IMR-90 (cell line): ENCODE measurements at places on chromosomes 5 and 9.

DNA sequence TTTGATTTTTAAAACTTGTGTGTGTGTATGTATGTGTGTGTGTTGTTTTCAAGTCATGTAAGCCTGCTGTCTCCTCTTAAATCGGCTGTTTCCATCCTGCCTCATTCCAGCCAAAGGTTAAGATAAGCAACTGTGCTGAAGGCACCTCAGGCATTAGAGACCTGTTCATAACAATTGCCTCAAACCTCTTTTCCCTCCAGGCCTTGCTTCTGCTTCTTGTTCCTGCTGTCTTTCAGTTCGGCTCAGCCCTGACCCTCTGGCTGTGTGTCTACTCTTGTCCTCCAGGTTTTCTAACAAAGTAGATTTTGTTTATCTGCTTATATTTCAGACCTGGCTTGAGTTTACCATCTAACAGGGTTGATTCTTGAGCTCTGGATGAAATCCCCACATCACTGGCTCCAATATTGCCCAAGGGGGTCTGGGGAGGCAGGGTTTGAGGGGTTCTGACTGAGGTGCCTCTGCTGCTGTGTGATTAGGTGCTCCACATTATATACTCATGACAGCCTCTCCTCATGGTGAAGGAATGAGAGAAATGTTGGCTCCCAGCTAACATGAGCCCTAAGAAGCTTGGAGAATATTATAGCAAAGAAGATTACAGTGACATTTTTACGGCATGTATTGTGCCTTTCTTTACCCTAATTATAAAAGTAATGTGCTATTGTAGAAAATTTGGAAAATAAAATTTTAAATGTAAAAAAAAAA, 229.7 kb upstream of the PIK3R1 start:
- DNase-seq = peak; percentile 11

- peak; percentile 97 for DNase-seq
These were observed 60.1 kb downstream of the FAM174A start for GRCh38 chr5:100595152-100595811.

DNA sequence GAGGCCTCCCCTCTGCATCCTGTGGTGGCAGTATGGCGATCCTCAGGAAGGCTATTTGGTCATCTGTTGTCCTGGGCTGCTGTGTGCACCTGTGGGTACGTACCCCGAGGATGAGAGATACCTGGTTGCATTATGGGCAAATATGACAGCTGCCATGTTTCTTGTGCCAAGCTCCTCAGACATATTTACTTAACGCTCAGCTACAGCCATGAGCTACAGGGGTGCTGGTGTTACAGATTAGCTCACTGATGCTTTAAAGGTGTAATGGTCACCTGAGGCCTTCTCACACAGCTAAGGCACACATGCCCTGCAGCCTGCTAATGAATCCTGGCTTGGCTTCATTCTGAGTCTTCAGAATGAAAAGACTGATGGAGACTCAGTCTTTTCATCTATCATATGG, 12.0 kb downstream of the NDST1 start:
- DNase-seq = no peak

DNA sequence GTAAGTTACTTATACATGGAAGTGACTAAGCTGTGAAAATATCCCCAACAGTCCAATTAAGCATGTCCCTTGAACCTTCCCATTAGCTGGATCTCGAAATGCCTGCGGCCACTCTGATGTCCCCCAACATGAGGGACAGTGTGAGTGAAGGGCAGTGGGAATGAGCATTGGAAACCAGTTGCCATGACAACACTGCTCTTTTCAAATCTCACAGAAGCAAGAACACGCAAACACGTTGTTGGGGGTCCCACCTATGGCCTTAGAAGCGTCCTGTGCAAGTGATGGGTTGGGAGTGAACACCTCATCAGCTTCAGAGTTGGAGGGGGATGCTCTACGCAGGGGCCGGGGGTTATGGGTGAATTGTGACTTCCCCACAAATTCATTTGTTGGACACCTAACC, 205.9 kb downstream of the NXNL2 start:
- no peak for DNase-seq

- DNase-seq = no peak
These were observed 24.7 kb downstream of the ZDHHC11B start for GRCh38 chr5:759781-760362.

DNA sequence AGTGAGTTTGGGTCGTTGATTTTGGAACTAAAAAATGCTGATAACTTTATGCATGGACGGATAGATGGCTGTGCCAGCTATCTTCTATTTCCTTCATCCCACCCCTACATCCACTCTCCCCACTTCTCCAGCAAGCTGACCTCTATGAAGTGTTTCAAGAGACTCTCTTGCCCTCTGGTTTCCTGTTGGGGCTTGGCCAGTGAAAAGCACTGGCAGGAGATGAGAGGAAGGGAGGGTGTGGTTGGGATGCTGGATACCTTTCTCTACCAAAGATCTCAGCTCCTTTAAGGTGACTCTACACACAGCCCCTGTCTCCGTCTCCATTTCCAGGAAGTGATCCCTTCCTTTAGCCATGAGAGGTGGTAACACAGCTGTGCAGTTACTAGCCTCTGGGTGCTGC, 30.0 kb upstream of the JMY start:
- DNase-seq = no peak

- peak; percentile 29 for DNase-seq
These were observed 62.6 kb downstream of the PSMB7 start for GRCh38 chr9:124352616-124353015.

DNA sequence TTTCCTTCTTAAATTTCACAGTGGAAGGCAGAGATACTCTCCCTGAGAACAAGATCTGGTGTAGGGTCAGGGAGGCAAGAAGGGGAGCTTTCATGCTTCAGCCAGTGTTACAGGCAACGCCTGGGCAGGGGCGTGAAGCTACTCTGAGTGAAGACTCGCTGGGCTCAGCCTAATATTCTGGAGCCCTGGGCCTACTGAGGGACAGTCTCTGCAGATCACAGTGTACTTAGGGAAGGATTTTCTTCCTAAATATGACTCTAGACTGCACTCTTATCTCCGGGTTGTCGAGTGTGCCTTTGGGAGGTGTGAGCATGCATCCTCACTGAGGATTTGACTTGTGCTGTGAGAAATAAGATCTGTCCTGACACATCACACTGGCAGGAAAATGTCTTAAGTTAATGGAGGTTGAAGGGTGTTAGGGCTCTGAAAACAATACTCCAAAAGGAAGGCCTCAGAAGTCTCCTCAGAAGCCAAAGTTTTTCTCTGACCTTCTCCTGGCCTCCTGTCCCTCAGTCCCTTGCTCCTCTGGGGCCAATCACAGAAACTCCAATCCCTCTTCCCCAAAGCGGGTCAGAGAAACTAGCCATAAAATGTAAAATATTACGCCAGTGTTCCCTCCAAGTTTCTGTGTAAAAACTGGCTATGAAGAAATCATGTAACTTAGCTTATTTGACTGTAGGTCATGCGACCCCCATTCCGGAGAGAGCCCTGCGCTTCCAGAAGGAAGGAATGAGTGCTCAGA, 156.8 kb upstream of the TBC1D2 start:
- DNase-seq = no peak

- DNase-seq = peak; percentile 30
These were observed 110.8 kb downstream of the SMARCA2 start for GRCh38 chr9:2125906-2126305.

GRCh38 chr9:34362614-34363214, 14.0 kb downstream of the MYORG start:
- no peak for DNase-seq

GRCh38 chr5:77935506-77936364, 159.6 kb upstream of the TBCA start:
- DNase-seq = no peak

DNA sequence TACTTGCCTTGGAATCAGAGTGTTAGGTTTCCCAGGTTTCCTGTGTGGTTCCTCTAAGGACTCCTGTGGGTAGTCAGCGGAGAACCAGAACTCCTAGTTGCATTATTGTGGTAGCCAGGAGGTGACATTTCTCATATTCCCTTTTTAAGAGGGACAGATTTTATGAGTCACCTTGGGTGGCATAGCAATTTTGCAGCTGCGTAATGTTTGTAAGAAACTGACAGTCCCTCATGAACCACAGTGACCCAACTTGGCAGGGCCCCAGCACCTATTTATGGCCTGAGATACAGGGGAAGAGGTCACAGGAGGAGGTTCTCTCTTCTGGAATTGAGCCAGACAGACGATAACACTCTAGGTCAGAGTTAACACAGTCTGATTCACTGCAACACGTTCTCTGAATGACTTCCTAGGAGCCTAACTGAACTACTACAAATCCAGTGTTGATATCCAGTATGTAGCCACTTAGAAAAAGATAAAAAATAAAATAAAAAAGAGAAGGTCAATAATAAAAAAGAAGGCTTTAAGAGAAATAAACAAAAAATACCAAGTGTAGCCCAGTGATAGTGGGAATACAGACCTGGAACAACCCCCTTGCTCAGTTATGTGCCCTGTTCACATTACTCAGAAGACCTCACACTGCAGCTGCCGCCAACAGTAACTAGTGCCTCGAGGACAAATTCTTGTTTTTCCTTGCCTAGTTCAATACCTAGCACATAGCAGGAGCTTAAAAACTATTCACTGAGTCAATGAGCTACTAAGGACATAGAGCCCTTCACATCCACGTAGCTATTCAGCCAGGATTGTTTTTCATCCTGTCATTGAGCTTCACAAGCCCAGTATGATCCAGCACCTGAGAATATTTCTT, 50.7 kb upstream of the VLDLR start:
- DNase-seq = peak; percentile 62

DNA sequence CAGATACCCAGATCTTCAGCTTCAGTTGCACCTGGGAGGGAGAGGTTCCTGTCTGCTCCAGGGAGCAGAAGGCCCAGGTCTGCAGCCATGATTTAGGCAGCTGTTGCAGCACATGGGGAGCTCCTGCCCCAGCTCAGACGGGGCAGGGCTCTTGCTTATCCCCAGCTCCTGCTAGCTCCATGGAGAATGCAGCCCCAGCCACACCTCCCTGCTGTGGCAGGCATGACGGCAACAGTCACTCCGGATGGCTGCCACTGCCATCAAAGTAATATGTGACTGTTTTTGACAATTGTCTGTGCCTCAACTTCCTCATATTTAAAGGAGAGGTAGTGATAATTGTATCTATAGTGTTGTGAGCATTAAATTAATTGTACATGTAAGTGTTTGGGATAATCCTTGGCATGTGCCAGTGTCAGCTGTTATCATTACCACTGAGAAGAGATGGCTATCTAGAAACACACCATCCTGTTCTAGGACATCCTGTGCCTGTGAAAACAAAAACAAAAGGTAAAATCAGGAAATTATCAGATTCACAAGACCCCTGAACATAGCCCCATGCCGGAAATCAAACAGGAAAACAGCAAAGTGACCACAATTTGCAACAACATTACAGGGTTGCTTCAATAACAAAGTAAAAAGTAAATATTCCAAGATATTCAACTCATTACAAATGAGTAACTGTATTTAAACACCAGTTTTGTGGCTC, 1048.8 kb upstream of the ACO1 start:
- DNase-seq = no peak

GRCh38 chr5:57695179-57695578, 212.6 kb upstream of the ACTBL2 start:
- DNase-seq = no peak

DNA sequence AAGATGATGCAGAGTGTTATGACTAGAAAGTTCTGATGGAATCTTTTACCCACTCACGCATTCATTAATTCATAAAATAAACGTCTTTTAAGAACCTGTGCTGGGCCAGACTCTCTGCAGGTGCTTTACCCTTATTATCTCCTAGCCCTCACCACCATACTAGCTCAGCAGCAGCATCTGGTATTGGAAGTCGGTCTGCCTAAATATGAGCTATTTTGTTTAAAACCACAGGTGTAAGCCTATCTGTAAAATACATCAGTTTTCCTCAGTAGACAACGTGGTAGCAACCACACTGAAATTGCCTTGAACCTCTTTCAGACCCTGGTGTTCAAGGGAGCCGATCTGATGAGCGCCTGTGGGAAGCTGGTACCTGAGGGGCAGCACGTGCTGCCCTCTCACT, 69.4 kb downstream of the PPIC start:
- DNase-seq = no peak

DNA sequence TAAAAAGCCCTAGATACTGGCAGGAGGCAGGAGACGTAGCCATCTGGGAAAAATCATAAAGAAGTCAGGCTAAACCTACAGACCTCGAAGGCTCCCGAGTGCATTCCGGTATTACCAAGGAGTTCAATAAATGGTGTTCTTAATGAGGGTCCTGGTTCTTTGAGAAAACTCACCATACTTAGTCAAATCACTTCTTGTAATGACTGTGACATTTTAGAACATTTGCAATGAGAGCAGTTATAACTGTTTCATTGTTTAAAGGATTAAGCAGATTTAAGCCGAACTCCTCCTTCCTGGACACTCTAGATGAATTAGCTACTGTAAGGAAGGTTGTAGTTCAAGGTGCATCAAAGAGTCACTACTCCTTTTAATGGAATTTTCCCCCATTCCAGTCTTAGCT, 67.8 kb downstream of the EFNA5 start:
- no peak for DNase-seq

- DNase-seq = peak; percentile 16
These were observed 3.9 kb upstream of the NKD2 start for GRCh38 chr5:1004461-1005248.

DNA sequence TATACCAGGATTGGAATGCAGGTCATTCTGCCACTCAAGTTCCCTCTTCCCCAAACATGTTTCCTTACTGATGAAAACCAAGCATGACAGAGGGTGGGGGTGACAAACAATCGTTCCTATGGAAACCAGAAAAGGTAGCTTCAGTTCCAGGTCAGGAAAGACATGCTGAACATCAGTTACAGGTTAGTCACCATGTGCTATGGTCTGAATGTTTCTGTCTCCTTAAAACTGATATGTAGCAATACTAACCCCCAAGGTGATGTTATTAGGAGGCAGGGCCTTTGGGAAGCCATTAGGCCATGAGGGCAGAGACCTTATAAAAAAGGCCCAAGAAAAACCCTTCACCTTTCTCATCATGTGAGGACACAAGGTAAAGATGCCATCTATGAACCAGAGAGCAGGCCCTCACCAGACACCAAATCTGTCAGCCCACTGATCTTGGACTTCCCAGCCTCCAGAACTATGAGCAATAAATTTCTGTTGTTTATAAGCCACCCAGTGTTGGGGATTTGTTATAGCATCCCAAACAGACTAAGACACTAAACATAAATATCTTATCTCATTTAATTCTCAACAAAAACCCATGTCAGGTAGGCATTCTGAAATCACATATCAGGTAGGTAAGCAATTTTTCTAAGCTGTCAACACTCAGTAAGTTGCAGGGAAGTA, 15.7 kb upstream of the SH3RF2 start:
- DNase-seq = no peak

DNA sequence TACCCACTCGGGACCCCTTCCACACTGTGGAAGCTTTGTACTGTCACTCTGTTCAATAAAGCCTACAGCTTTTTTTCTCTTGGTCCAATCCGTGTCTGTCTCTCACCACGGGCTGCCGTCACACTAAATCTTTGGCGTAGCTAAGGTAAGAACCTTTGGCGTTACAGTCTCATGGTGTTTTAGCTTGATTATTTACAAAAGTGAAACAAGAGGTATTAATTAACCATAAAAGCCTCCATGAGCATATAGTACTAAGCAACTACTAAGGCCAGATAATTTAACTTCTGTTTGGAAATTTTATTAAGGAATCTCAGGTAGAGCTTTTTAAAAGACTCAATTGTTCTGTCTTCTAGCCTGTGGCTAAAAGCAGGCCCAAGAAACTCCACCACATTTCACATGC, 370.7 kb upstream of the TRPC7 start:
- DNase-seq = no peak

- no peak for DNase-seq
These were observed 89.4 kb downstream of the RGS7BP start for GRCh38 chr5:64595031-64595855.

- DNase-seq = peak; percentile 4
These were observed 318.4 kb downstream of the PSAT1 start for GRCh38 chr9:78615372-78615771.

GRCh38 chr5:21058289-21058688, 1070.3 kb upstream of the CDH18 start:
- no peak for DNase-seq
